ENCODE measurements at places on chromosomes 4 and X.

- no peak for DNase-seq
These were observed 12.0 kb upstream of the CD38 start for GRCh38 chr4:15765910-15766697.

DNA sequence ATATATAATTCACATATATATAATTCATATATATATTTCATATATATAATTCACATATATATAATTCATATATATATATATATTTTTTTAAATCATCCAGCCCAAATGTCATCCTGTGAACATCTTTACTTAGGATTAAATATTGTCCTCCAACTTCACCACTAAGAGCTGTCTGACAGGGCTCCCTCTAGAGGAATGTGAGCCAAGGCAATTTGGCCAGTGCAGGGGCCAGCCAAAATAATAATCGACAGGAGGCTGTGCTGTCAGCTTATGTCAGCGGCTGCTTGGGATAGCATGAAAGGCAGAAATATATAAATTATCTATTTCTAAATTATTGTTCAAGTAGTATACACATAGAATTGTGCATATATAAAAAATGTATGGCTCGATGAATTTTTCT lies 29.5 kb downstream of the EGFL6 start:
- DNase-seq, result no peak

- no peak for DNase-seq
These were observed 119.7 kb upstream of the TBC1D9 start for GRCh38 chr4:140875746-140876452.

DNA sequence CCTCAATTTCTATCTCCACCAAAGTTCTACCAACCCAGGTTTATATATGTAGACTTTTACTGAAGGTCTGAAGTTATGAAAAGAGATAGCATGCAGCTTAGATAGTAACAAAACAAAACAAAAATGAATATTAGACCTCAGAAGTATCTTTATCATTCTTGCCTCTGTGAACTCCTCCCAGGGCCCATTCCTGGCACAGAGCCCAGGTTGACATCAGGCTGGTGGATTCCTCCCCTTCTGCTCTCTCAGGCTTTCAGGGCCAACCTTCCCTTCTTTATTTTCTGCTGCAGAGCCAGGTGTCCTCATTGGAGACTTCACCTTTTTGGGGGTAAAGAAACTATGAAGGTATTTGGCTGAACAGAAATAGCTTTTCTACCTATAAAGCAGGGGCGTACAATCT lies 112.8 kb upstream of the PITX2 start:
- DNase-seq, result no peak

- no peak for DNase-seq
These were observed 39.1 kb upstream of the MBTPS2 start for GRCh38 chrX:21800344-21800770.

- DNase-seq, result no peak
These were observed 22.7 kb upstream of the MSN start for GRCh38 chrX:65644621-65645289.

GRCh38 chr4:103634236-103634635 lies 85.5 kb downstream of the TACR3 start:
- no peak for DNase-seq

GRCh38 chr4:6095023-6095752 lies 77.0 kb upstream of the C4orf50 start:
- DNase-seq, result no peak

- DNase-seq, result no peak
These were observed 48.4 kb downstream of the IDS start for GRCh38 chrX:149456476-149457245.

GRCh38 chrX:28311466-28311865 lies 275.8 kb upstream of the IL1RAPL1 start:
- DNase-seq, result no peak

DNA sequence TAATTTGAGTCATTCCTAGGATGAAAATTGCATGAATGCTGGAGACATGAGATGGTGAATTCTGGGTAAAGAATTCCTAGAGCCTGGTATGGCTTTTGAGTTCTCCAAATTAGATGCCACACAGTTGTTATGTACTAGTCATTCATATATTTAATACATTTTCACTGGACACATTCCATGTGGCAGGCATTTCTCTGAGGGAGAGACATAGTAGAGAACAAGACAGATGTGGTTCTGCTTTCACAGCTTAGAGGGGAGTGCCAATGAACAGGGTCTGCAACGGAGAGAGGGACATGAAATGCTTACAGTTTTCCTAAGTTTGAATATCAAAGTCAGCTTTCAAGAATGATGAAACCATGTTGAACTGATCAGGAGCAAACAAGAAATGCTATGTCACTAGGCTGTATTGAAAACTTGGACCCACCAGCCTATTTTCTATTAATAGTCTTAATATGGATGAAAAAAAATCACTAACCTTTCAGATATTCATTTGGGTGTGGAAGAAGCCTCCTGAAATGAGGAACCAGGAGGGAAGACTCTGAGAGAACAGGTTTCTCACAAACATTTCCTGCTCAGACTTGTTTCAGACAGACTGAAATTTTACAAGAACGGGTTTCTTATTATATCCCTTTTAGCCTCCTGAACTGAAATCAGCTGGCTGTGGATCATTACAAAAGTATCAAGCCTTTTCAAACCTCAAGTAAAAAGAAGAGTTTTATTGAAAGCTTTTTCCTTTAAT lies 276.0 kb upstream of the TET2 start:
- no peak for DNase-seq

GRCh38 chrX:54633641-54634040 lies 103.6 kb downstream of the GNL3L start:
- DNase-seq, result no peak

GRCh38 chrX:12946406-12946805 lies 28.5 kb upstream of the TMSB4X start:
- no peak for DNase-seq

DNA sequence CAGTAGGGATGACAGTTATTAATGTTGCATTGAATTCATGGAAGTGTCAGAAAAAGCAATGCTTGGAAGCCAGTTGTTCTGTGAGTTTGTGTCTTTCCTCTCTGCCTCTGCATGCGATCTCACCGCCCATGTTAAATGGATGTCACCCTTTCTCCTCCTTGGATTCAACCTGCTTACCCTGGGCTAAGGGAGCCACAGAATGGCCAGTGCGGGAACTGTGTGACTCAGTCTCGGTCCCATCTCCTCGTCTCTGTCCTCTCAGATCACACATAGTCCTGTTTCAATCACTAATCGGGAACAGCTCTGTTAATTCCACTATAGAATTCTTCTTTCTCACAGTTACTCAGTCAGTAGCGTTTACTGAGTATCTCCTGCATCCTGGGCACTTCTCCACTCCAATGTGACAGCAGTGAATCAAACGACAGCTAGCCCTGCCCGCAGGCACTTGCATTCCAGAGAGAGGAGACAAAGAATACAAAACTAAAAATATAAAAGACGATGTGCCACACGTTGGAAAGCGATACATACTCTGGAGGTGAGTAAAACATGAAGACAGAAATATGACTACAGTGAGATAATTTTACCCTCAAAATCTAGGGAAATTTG lies 53.6 kb upstream of the TLR3 start:
- no peak for DNase-seq

- DNase-seq, result no peak
These were observed 52.2 kb downstream of the DCUN1D4 start for GRCh38 chr4:51895158-51895557.

- DNase-seq, result no peak
These were observed 56.6 kb upstream of the C4orf54 start for GRCh38 chr4:99714179-99714578.
